ENCODE measurements at places on chromosomes 16 and 17.

- DNase-seq: peak; percentile 91
Observed at GRCh38 chr17:72661116-72661944, 431.2 kb downstream of the SLC39A11 start.

DNA sequence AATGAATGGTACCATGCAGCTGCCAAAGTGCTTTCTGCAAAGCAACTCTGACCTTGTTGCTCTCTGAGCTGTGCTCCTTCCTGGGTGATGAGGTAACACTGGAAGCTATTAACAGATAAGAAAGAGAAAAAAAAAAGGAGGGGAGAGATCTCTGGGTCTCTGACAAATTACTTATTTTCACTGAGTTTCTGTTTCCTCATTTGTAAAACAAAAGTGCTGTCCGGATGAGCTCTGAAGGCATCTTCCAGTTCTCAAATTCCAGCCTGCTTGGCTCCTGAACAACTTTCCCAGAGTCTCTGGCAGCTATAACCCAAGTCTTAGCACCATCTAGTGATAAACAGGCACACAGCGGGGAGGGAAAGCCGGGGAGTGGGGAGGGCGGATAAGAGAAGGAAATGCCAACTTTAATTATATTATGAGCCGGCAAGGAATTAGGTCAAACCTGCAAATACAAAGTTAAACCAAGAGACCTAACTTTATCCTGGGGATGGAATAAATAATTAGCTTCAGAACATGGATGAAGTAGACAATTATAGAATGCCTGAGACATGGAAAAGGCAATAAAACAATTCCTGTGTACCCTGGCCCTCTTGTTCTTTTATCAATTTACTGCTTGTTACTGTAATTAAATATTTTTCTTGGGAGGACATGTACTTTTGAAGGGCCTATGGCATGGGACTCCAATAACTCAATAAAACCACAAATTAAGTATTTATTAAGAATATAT, 61.3 kb upstream of the KIFC3 start:
- DNase-seq: peak; percentile 71

DNA sequence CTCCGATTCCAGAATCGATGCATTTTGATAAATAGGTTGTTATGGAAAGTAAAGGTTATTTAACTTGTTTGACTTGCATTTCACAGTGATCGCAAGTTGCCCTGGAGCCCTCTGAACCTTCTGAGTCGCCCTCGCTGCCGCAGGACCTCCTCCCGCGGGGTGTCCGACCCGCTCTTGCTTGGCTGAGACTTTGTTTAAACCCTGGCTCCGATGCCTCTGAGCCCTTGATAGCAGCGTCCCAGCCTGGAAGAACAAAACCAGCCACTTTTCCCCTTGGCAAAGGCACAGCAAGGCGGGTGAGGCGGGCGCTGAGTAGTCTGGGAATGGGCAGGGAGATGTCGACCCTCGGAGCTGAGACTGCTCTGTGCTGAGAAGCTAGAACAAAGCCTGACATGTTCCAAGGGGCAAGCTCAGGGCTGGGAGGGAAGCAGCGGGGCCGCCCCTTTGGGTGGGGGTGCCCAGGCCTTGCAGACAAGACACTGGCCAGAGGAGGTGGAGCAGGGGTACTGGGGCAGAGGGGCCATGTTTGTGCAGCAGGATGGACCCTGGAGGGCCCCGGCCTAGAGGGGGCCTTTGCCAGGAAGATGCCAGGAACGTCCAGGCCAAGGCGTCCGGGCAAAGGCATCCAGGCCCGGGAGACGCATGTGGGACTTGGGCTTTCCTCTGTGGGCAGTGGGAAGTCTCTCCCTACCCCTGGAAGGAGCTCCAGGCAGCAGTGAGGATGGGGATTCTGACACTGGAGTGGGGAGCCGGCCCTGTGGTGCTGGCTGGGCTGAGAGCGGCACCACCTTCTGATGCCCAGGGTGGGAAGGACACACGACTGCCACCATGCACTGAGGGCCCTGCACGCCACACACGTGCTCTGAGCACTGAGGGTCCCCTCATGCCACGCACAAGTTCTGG, 30.3 kb upstream of the CDH15 start:
- DNase-seq: no peak

GRCh38 chr17:18344021-18344420, 19.3 kb downstream of the SHMT1 start:
- DNase-seq: no peak

DNA sequence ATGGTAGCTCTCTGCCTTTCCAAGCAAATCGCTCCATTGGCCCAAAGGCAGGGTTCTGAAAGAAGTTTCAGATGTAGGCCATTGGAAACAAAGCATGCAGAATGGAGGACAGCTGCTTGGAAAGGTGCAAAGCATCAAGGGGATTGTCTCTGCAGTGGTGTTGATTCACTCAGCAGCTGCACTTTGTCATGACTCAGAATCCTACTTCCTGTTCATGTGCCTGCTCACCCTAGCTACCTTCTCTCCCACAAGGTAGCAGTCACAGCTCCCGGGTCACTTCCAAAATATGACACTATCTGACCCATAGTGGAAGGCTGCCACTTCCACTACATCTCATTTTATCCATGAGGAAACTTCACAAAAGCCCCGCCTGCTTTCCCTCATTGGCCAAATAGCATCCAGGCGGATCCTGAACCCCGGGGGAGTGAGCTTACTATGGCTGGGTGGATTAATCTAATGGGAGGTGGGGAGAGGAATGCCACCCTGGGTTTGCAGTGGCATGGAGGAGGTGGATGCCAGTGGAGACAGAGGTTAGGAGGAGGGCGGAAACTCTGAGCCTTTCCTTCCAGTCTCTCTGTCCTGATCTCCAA, 74.7 kb upstream of the NKD1 start:
- peak; percentile 23 for DNase-seq

DNA sequence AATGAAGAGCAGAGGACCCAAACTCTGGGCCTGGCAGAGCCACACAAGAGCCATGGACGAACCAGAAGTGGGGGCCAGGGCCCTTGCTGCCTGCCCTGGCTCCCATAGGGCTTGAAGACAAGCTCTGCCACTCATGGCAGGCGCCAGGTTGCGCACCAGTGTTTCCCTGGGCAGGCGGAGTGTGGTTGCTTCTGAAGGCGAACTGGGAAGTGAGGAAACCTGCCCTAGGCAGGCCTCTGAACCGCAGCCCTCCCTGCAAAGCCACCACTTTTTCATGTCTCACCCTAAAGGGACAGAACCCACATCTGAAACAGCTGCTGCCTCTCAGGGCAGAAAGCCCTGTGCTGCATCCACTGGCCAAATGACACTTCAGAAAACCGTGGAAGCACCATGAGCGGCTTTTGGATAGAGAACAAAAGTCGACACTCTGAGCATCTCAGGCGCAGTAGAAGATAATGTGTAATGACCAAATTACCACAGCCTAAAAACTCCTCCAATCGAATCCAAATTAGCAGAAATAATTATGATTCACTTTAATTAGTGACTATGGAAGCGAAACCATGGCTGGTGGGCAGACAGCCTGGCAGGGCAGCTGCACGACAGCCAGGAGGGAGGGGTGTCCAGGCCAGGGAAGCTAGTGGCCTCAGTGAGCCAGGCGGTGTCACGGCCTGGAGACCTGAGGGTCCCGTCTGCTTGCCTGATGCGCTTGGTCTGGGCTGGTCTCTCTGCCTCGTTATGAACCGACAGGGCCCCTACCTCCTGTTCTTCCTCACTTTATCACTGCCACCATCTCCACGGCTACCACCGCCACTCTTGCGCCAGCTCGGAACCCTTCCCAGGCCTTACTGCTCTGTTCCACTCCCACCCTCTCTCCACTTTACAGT, 59.1 kb downstream of the PRMT7 start:
- DNase-seq: no peak

DNA sequence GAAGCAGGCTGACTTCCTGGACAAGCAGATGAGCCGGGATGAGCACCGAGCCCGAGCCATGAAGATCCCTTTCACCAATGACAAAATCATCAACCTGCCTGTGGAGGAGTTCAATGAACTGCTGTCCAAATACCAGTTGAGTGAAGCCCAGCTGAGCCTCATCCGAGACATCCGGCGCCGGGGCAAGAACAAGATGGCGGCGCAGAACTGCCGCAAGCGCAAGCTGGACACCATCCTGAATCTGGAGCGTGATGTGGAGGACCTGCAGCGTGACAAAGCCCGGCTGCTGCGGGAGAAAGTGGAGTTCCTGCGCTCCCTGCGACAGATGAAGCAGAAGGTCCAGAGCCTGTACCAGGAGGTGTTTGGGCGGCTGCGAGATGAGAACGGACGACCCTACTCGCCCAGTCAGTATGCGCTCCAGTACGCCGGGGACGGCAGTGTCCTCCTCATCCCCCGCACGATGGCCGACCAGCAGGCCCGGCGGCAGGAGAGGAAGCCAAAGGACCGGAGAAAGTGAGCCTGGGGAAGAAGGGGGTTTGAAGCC, 11.0 kb downstream of the NFE2L1 start:
- no peak for DNase-seq

DNA sequence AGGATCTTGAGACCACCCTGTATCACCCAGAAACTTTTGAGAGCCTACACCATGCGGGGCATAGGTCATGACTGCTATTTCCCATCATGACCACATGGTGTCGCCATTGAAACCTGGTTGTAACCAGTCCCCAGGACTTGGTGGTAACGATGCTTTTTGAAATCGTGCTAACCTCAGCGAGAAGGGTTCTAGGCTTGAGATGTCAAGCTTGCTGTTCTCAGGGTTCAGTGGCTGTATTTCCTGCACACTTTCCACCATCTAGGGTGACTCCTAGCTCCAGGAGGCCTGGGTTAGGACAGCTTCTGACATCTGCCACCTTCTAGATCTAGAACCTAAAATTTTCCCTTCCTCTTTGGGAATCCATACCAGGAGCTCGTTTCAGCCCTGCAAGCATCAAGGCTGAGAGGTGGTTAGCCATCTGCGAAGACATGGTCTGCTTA, 13.0 kb upstream of the SPNS3 start:
- peak; percentile 74 for DNase-seq

DNA sequence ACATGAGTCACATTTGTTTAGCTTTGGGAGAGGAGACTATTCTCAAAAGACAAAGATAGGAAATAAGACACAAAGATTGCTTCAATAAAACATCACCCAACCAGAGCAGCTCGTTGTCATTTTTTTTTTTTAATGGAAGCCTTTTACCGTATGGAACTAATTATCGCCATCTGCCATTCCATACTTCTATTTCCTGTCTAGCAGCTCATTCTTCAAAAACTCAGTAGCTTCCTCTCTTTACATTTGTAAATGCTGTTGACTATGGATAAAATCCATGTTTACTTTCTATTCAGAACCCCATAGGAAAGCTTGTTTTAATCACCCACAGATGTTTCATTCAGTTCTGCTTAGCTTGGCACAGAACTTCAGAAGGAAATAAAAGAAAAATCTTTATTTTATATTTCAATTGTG, 110.0 kb upstream of the PSMD7 start:
- DNase-seq: no peak

- no peak for DNase-seq
Observed at GRCh38 chr16:13324851-13325250, 423.5 kb downstream of the SHISA9 start.

- DNase-seq: peak; percentile 58
Observed at GRCh38 chr16:12095275-12096156, 119.0 kb downstream of the SNX29 start.

DNA sequence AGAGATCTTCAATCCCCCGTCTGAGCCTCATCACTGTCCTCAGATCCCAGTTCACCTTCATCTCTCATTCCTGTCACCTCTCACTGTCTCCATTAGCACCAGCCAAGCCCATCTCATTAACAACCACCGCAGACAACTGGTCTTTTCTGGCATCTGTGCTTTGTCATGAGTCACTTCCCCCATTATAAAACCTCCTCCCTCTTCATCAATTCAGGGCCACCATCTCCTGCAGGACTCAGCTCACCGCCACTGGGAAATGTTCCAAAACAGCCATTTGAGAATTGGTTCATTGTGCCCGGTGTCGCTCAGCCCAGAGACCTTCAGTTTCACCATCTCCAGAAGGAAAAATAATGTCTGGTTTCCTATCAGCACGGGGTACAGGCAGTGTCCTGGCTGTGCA, 56.9 kb upstream of the TEKT3 start:
- DNase-seq: peak; percentile 92

DNA sequence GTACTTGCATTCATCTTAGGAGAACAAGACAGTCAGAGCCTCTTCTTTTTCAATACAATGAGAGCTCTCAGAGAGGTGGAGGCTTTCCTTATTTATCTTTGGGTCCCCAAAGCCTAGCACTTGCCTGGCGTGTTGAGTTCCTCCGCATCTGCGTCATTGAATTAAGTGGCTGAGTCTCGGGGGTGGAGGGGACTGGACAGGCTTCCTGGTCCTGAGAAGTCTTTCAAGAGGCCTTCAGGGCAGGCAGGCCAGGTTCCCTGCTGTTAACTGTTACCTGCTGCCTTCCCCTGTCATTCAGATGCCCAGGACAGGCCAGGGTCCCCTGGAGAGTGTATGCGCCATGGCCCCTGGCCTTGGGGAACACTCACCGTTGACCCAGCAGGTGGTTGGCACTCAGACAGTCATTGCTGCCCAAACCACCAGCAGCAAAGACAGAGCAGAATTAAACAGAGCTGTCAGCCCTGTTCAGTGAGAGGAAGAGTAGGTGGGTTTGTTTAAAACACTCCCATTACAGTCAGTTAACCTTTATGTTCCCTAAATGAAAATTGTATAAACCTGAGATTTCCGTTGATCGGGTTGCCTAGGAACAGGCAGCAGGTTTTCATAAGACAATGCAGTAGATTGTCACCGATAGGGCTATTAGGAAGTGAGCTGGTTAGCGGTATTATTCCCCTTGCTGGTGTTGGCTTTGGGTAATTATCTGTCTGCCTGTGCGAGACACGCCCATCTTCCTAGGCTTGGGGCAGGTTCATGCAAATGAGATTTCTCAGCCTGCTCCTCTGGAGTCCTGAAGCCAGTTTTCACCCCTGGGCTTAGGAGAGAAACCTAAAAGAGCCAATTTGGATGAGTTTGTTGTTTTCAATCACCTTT, 132.7 kb downstream of the CCDC182 start:
- DNase-seq: no peak

GRCh38 chr16:79074951-79075350, 525.6 kb downstream of the MAF start:
- no peak for DNase-seq

- DNase-seq: no peak
Observed at GRCh38 chr16:57566436-57566835, 24.0 kb downstream of the ADGRG5 start.

GRCh38 chr17:38735161-38735997, 5.2 kb downstream of the CISD3 start:
- DNase-seq: peak; percentile 21

DNA sequence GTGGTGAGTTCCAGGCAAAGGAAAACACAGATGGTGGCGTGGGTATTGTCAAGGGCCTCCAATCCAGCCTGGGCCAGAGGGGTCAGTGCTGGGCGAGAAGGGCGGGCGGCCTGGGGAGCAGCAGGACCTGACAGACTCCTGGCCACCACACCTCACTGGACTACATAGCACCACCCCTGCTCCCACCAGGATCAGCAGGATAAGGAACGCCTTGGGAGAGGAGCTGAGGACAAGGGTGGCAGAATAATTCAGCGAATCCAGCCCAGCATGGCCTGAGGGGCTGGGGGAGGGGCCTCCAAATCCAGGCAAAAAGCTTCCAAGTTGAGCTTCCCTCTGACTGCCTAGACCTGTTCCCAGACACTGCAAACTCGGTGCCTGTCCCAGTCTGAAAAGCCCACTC, 6.5 kb downstream of the DLX4 start:
- no peak for DNase-seq

Data from PC-3 (cell line).